ENCODE measurements at places on chromosomes 7 and 10.

- H3K27me3 ChIP-seq, result no peaks in the 10 kb centered on the region
- no peak overlapping the region for H3K27ac ChIP-seq
- no peak overlapping the region for H3K4me3 ChIP-seq
- no peaks in the 10 kb centered on the region for H3K4me1 ChIP-seq
These were observed 76.4 kb downstream of the MAGI2 start for GRCh38 chr7:79377097-79377496.

GRCh38 chr7:119918185-119918584 lies 354.8 kb upstream of the KCND2 start:
- H3K4me1 ChIP-seq, result no peaks in the 10 kb centered on the region
- H3K36me3 ChIP-seq, result no peaks in the 10 kb centered on the region
- H3K4me3 ChIP-seq, result no peak overlapping the region
- H3K27ac ChIP-seq, result no peak overlapping the region

DNA sequence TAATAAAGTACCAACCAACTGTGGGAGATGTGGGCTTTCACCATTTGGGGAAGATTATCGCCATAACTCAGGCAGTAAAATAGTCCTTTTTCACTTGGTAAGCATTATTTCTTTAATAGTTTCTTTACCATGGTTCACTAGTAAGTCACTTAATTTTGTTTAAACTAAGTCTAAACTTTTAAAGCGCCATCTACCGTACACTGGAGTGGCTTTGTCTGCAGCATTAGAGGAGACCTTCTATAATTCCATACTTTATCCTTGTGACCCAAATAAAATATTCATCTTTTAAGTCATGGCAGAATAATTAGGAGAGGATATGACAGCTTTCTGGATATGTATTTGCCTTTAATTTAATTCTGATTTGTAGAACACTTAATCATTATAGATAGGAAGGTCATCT lies 468.0 kb downstream of the MAGI2 start:
- no peaks in the 10 kb centered on the region for H3K36me3 ChIP-seq
- no peak overlapping the region for H3K4me3 ChIP-seq
- no peak for DNase-seq
- no peaks in the 10 kb centered on the region for H3K4me1 ChIP-seq
- no peak overlapping the region for H3K27ac ChIP-seq

GRCh38 chr10:20954519-20954918 lies 57.4 kb upstream of the NEBL start:
- no peaks in the 10 kb centered on the region for H3K4me1 ChIP-seq
- H3K4me3 ChIP-seq, result no peak overlapping the region
- no peaks in the 10 kb centered on the region for H3K36me3 ChIP-seq

DNA sequence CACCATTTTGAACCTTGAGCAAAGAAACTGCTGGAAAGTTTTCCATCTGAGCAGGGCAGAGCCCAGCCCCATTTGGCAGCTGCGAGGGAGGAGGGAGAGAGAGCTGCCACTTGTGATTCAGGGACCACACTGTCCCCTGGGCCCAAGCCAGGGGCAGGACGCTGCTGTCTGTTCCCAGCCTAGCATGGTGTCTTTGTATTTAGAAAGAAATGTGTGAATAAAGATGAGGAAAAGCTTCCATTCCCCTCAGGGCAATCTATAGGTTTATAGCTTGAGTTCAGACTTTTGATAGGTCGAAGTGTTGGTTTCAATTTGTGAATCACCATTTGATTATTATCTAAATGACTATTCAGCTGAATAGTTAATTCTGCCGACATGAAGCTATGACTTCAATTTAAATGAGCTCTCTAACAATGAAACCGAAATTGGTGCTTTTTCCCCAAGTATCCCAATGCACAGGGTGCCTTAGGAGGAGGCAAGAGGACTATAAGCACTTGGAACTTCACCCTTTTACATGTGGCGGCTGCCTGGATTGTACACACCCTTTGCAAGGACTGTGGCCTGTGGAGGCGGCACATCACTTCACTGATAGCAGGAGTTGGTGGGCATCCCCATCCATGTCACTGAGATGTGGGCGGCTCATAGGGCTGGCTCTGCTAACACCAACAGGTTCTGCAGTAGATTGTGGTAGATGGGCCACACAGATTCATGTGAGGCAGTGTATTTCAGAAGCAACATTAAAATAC lies 223.5 kb downstream of the CCDC3 start:
- H3K27me3 ChIP-seq, result no peaks in the 10 kb centered on the region
- no peak for DNase-seq
- H3K27ac ChIP-seq, result no peak overlapping the region
- no peaks in the 10 kb centered on the region for H3K36me3 ChIP-seq

DNA sequence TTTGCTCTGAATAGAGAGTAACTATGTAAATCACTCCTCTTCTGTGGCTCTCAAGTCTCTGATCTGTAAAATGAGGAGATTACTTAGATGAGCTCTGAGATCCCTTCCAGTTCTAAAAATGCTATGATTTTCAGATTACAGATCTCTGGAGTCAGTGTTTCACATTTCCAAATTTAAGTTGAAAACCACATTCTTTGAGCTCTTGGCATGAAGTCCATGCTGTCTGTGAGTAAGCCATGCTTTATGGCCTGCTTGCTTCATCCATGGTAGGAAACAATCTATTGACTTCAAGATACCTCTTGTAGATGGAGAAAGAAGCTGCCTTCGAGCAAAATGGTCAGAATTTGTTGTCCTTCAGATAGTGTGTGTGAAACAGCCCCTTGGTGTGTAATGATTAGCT lies 64.9 kb downstream of the CELF2 start:
- no peak for DNase-seq
- no peak overlapping the region for H3K4me3 ChIP-seq
- H3K36me3 ChIP-seq, result no peaks in the 10 kb centered on the region
- H3K4me1 ChIP-seq, result no peaks in the 10 kb centered on the region
- no peaks in the 10 kb centered on the region for H3K27me3 ChIP-seq

DNA sequence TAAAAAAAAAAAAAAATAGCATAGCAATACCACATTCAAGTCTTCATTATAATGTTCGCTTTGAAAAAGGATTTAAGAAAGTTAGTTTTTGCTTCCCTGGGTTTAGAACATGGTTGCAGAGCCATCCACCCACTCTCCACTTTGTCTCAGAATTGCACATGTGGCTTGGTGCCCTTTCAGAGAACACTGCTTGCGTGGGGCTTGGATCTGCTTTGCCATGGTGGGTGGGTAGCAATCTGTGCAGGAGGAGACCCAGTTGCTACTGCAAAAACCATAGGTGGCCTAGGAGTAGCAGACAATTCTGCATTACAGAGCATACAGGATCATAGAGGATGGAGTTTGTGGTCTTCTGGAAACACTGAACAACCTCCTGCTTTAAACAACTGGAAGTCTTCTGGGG lies 421.4 kb upstream of the CELF2 start:
- no peak overlapping the region for H3K4me3 ChIP-seq
- no peaks in the 10 kb centered on the region for H3K36me3 ChIP-seq
- H3K27me3 ChIP-seq, result no peaks in the 10 kb centered on the region
- no peaks in the 10 kb centered on the region for H3K4me1 ChIP-seq
- no peak overlapping the region for H3K27ac ChIP-seq
- DNase-seq, result no peak

GRCh38 chr7:22120391-22121053 lies 174.8 kb upstream of the CDCA7L start:
- no peak overlapping the region for H3K4me3 ChIP-seq
- H3K36me3 ChIP-seq, result no peaks in the 10 kb centered on the region
- no peak overlapping the region for H3K27ac ChIP-seq
- H3K27me3 ChIP-seq, result no peaks in the 10 kb centered on the region

DNA sequence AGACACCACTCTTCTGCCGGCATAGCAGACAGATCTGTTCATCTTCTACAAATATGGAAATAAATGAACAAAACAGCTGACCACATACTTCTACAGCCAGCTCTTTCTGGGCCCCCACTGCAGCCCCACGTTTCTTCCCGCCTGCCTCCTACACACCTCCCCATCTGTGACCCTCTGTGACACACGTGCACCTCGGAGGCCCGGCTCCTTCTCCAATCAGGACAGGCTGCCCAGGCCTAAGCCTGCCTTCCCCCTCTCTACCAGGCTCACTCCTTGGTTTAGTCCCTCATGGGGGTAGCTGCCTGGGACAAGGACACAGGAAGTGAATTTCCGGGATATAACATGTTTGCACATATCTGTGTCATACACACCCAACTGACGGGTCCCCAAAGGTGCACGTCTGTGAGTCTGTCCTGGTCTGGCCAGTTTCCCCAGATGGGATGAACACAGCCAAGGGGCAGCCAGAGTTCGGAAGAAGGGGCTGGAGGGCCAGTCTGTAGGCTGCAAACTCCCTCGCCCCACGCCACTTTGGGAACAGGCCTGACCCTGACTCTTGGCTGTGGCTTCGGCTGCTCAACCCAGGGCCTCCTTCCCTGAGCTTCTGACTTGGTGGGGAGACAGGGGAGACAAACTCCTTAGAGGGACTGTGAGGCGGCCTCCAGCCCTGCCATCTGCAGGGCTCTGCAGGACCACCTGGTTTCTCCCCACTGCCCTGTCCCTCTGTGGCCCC lies 30.3 kb downstream of the PITRM1 start:
- no peak overlapping the region for H3K27ac ChIP-seq
- no peak overlapping the region for H3K4me3 ChIP-seq
- H3K27me3 ChIP-seq, result no peaks in the 10 kb centered on the region

DNA sequence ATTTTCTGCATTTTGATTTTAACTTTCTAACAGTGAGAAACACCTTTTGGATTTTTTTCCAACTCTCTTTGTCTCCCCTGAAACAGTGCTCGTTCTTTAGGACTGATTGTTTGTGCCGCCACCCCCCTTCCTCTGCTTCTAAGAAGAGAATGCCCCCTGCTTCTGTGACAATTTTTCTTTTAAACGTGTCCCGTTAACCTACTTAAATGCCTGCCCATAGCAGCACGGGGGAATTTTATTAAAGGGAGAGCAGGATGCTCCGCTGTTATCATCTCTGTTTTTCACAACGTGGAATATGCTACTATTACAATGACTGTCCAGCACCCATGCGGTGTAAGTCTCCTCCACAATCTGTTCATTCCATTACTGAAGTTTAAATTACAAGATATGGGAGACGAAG lies 67.8 kb downstream of the SVIL start:
- H3K4me3 ChIP-seq, result no peak overlapping the region
- no peaks in the 10 kb centered on the region for H3K27me3 ChIP-seq
- peaks cover 3% of the 10 kb centered on the region for H3K36me3 ChIP-seq
- H3K27ac ChIP-seq, result no peak overlapping the region
- peaks cover 20% of the 10 kb centered on the region for H3K4me1 ChIP-seq

DNA sequence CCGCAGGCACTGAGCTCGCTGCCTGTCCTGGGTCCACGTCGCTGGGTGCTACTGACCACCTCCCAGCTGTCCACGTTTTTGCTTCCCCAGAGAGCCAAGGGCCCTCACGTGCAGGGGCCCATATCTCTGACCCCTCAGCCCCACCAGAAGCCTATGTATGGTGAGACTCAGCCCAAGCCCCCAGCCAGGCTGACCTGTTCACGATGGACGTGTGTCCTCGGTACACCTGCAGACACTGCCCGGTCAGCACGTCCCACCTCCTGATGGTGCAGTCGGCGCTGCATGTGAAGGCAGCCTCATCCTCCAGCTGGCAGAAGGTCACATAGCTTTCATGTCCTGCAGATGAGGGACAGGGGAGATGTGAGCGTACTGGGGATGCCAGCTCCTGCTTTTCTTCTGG lies 9.9 kb downstream of the WDR86 start:
- H3K36me3 ChIP-seq, result no peaks in the 10 kb centered on the region
- no peaks in the 10 kb centered on the region for H3K27me3 ChIP-seq
- DNase-seq, result no peak
- no peak overlapping the region for H3K27ac ChIP-seq
